CD4-positive, alpha-beta memory T cell (primary cell): ENCODE measurements at places on chromosomes 1 and 21. TPM values are rescaled to one million over a fixed set of nuclear protein-coding genes. Genes with fewer than 3 reads are reported as not detected.
A peak's percentile ranks its signal among the peaks of the same experiment; 100 is the strongest.

Gene PRRX1
- not detected for total RNA-seq

Gene TMED5
- total RNA-seq: 60.8 TPM

Gene ACTA1
- 0.29 TPM for total RNA-seq

Gene NTMT2
- not detected for total RNA-seq

Gene FBXO42
- total RNA-seq: 25.6 TPM

Gene NES
- not detected for total RNA-seq

Gene SPRR2E
- total RNA-seq: not detected

Gene EDARADD
- total RNA-seq: 8.5 TPM

DNA sequence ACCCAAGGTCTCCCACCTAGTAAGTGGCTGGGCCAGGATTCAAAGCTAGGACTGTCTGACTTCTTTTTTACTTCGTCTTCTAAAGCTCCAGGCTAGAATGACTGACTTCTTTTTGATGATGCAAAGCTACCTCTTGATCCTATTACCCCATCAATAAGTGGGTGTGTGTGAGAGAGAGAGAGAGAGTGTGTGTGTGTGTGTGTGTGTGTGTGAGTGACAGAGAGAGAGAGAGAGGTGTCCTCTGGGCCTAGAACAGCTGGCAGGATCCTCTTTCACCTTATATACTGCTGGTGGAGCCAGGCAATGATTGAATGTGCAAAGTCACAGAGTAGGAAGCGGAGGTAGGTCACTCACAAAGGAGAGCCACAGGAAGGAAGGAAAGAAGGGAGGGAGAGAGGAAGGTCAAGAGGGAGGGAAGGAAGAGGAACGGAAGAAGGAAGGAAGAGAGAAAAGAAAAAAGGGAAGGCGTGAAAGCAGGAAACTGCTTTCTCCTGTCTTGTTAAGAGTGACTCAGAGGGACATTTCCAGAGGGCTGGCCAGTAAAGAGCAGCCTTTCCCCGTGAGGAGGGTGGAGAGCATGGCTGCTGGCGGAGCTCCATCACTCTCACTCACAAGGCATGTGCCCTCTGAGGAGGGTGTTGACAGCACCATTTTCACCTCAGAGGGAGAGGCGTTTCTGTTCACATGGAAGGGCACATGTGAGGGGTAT, 68.9 kb downstream of the CDC7 start:
- H3K27me3 ChIP-seq: no peaks in the 10 kb centered on the region
- H3K4me1 ChIP-seq: peaks cover 13% of the 10 kb centered on the region
- no peaks in the 10 kb centered on the region for H3K36me3 ChIP-seq
- no peak overlapping the region for H3K27ac ChIP-seq
- DNase-seq: no peak

DNA sequence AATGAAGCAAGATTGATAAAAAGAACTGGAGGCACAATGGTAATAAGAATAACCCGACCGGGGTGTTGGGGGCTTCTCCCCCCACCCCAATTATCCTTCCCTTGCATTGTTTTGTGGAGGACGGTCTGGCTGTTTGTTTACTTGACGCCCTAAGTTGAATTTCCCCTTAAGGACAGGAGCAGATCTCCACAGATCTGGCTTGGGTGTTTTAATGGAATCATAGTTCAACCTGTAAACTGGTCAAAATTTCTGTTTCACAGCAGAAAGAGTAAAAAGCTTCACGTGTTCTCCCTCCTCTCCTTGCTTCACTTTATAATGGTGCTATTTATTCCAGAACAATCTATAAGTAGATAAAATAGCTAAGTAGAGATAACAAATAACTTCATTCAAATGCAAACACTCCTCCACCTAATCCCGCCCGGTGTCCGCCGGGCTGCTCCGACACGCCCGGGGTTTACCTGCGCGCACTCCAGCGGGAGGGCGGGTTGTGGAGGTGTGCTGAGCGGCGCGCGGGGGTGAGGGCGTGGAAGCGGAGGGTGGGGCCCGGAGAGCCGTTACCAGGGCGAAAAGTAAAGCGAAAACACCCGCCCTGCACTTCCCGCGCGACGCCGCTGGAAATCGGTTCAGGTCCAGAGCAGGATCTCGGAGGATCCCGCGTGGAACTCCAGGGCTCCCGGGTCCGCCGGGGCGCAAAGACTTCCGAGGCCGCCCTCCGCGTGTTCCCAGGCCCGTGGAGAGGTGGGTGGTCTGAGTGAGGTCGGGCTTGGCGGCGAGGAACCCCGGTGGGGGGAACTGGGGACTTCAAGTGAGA, 2.0 kb upstream of the ATF3 start:
- peak overlapping the region; percentile 48 for H3K27ac ChIP-seq
- DNase-seq: peak; percentile 58
- peak overlapping the region; percentile 10 for H3K4me3 ChIP-seq
- peaks cover 38% of the 10 kb centered on the region for H3K27me3 ChIP-seq
- no peaks in the 10 kb centered on the region for H3K36me3 ChIP-seq
